ENCODE measurements at places on chromosomes 3 and 15.

DNA sequence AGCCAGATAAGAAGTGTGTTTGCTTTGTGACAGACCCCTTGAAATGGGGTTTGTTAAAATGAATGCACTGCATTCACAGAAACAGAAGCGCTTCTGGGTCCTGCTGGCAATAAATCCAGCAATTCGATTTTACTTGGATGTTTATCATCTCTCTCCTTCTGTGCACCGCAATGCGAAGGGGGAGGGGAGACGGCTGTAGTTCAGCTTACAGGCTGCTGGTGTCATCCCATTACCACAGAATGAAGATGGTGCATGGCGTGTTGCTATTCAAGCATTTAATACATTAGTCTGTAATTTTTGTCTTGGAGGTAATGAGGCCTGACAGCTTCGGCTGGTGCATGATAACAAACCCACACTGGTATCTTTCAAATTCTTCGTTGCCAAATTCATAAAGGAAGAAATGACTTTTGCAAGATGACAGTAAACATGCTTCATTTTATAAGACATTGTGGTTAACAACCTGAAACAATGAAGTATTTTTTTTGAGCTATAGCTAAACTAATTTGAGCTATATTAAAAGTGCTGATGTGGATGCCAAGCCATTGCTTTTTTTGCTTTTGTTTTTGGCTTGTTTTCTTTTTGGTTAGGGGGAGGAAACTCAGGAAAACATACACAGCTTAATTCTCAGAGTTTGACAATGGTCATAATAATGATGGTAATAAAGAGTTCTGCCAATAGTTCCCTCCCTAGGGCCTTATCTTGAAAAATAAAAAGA lies 418.3 kb downstream of the OTOL1 start:
- no peak for DNase-seq

GRCh38 chr15:69164807-69165636 lies 4.6 kb downstream of the GLCE start:
- DNase-seq, result peak; percentile 54

DNA sequence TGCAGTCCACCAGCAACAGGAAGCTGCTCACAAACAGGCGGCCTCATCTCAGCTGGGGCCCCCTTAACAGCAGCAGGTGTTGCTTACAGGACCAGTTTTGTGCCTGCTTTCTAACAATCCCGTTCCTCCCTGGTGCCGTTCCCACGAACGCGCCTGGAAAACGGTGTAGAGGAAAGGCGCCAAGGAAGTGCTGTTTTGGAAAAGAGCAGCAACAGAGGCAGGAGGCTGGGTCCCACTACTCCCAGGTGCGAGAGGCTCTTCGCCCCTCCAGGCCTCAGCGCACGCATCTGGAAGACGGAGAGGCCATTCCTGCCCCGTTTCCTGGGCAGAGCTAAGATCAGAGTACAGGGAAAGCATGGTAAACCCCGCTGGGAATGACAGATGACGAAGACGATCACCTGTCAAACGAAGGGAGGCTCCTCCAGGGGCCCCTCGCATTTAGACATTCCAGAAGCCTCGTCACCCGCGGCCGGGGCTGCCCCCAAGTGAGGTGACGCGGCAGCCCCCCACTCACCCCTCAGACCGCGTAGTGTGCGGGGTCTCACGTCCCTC lies 603 bp downstream of the SCAPER start:
- peak; percentile 36 for DNase-seq

DNA sequence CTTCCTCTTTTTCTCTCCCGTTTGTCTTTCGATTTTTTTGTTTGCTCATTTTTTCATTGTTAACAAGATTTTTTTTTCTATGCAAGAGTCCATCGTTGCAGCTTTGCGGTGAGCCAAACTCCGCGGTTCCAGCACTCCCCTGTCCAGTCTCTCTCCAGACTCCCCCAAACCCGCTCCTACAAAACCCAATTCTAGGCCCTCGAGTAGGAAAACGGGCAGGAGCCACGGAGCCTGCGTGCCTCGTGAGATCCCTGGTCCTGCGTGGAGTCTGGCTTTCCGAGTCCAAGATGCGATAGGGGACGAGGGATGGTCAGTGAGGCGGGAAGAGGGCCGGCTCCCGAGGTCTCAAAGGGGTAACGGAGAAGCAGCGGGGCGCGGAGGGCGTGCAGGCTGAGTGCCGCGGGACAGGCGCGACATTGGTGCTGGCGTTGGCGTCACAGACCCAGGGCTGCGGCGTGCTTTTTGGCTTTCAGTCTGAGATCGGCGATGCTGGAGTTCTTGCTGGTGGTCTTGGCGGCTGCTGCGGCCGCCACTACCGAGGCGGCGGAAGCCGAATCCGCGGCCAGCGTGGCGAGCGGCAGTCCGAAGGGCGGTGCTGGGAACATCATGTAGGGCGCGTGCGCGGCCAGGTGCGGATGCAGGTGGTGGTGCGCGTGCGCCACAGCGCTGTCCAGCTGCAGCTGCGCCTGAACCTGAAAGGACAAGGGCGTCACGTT lies 8.5 kb downstream of the SHOX2 start:
- DNase-seq, result peak; percentile 54

- no peak for DNase-seq
These were observed 2.3 kb upstream of the HMCES start for GRCh38 chr3:129276385-129276784.

GRCh38 chr3:62558549-62559112 lies 185.3 kb upstream of the FEZF2 start:
- peak; percentile 1 for DNase-seq

- no peak for DNase-seq
These were observed 231.7 kb downstream of the PTPRG start for GRCh38 chr3:61793056-61793455.
